ENCODE measurements at places on chromosomes 4 and X.

DNA sequence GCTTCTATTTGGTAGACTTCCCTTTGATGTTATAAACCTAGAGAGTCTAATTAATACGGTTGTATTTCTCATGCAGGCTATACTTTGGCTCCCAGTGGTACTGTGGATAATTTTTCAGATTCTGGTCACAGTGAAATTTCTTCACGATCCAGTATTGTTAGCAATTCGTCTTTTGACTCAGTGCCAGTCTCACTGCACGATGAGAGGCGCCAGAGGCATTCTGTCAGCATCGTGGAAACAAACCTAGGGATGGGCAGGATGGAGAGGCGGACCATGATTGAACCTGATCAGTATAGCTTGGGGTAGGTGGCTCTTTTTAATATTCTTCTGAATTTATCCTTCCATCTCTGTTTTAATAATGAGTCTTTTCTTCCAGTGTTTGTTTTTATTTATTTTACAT, 249.7 kb downstream of the RAPGEF2 start:
- no peak for DNase-seq

GRCh38 chr4:145589916-145590702, 29.1 kb upstream of the MMAA start:
- DNase-seq = no peak

DNA sequence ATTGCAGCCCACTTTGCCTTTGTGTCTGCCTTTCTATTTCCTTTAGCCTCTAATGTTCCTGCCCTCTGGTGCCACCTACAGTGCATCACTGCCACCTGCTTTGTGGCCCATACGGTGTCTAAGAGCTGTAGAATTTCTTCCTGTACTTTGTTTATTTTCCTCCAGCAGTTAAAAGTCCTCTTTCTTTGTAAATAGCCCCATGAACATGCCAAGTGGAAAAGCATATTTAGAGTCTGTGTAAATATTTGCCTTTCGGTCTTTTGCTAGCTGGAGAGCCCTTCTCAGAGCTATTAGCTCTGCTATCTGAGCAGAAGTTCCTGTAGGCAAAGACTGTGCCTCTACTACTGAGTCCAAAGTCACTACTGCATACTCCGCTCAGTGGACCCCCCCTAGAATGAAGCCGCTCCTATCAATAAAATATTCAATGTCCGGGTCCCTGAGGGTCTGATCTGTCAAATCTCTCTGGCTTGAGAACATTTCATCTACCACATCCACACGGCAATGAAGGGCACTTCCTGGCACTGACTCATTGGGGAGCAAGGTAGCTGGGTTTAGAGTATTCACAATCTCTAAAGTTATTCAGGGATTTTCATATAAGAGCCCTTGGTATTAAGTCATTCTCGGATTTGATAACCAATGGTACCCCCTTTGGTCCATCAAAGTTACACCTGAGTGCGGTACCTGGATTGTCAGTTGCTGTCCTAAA, 36.3 kb downstream of the SULT1E1 start:
- DNase-seq = peak; percentile 79

GRCh38 chr4:80360084-80360483, 24.6 kb downstream of the CFAP299 start:
- no peak for DNase-seq

DNA sequence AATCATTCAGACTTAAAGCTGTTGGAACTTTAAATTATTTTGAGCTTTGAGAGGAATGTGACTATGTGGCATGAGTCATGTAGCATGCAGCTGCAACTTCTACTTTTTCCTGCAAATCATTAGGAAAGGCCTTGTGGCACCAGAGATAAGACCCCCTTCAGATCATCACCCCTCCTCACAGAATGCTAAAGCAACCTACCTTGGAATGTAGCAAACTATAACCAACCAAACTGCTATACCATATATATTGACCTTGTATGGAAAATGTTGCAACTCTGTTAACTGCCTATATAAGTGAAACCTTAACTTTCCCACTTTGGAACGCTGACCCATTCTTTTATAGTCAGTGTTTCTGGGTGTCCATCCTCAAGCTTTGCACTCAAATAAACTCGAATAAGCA, 32.0 kb downstream of the ATXN3L start:
- no peak for DNase-seq

Data from left lobe of liver (tissue), 2 donors.